OCI-LY7 (cell line): ENCODE measurements at places on chromosomes 5 and 9. TPM values are rescaled to one million over a fixed set of nuclear protein-coding genes. Genes with fewer than 3 reads are reported as not detected.

Gene LVRN
- total RNA-seq, result not detected in 2 replicates

Gene ENC1
- total RNA-seq, result 11.6 and 12.1 TPM in 2 replicates

Gene RASGEF1C
- not detected in 2 replicates for total RNA-seq

Gene LHX6
- total RNA-seq, result not detected in 2 replicates

Gene TENT4A
- 46.1 and 53.5 TPM in 2 replicates for total RNA-seq
